ENCODE measurements at places on chromosomes 16 and 17.

DNA sequence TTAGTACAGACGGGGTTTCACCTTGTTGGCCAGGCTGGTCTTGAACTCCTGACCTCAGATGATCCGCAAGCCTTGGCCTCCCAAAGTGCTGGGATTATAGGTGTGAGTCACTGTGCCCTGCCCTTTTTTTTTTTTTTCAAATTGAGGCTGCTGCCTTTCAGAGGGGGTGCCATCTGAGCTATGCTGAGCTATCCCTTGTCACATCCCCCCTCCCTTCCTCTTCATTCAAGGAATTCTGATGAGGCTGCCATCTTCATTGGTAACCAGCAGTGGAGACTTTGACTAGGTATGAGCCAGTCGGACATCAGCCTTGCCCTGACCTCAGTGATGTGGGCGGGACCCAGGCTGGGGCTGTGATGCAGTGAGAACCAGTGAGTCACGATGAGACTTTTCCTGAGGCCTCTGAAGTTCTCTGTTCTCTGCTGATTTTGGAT is 24.4 kb upstream of the GPT2 start:
- DNase-seq = no peak

GRCh38 chr17:81403671-81404534 is 8.6 kb downstream of the BAHCC1 start:
- DNase-seq = no peak

DNA sequence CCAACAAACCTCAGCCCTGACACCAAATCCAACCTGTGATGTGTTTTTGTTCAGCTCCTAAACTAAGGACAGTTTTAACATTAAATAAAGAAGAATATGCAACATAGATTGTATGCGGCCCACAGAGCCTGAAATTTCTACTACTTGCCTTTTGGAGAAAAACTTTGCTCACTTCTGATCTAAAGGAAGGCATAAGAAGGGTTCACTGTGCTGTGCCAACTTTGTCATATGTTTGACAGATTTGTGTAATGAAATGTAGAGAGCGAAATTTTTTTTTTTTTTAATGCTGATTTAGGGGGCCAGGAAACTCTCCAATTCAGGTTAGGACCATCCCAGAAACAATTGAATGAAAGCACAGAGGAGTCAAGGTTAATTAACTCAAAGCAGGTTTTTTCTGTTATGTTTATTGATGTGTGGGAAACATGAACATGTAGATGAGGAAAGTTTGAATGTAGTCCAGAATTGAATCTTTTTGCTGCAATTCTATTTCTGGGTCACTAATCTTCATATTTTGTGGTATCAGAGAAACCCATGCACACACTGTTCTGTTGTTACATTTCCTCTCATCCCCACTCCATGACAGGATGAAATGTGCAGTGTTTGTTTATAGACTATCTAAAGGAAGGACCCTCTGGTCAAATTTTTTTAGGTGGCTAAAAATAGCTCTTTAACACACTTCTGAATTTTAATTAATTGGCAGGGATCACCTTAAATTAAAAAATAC is 71.5 kb downstream of the TAOK1 start:
- DNase-seq = no peak

DNA sequence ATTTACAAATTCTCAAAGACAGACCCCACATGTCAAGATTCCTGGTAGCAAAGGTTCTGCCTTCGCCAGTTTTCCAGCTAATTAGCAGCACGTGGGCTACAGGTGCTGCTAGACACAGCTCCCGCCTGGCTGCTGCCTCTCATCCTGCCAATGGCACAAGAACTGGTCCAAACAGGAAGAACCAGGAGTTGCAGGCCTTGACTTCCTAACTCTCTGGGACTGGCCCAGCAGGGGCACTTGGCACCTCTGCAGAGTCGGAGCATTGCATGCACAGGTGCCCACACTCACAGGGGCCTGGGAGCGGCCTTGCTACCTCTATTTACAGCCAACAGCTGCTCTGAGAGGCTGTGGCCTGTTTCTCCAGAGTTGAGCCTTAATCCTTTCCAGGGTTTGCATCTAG is 39.6 kb downstream of the TK2 start:
- no peak for DNase-seq

- DNase-seq = no peak
Observed at GRCh38 chr17:74516561-74517328, 14.5 kb downstream of the CD300LB start.

GRCh38 chr17:44220213-44221083 is 973 bp upstream of the UBTF start:
- DNase-seq = peak; percentile 43

- DNase-seq = no peak
Observed at GRCh38 chr17:15947271-15947670, 2.3 kb downstream of the ADORA2B start.

- DNase-seq = no peak
Observed at GRCh38 chr17:29870836-29871465, 59.1 kb downstream of the SSH2 start.

DNA sequence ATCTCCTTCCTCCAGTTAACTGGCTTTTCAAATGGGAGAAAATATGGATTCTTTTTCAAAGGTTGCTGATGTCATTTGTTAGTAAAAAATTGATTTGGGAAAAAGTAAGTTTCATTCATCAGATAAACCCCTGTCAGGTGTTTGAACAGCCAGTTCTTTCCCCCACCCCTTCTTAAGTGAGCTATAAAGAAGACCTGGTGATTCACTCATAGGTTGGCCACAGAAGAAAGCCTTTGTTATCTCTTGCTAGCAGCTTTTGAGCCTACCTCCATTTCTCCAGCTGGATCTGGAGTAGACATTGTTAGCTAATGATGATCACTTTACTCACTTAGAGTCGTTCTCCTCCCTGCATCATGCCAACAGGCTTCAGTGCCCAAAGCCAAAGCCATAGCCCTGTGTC is 63.0 kb downstream of the NLK start:
- no peak for DNase-seq

GRCh38 chr16:20263138-20263855 is 64.0 kb downstream of the GP2 start:
- no peak for DNase-seq
